ENCODE measurements at places on chromosomes 13 and 19.

- peak; percentile 7 for DNase-seq
These were observed 9.4 kb upstream of the CEACAM16 start for GRCh38 chr19:44689290-44690130.

DNA sequence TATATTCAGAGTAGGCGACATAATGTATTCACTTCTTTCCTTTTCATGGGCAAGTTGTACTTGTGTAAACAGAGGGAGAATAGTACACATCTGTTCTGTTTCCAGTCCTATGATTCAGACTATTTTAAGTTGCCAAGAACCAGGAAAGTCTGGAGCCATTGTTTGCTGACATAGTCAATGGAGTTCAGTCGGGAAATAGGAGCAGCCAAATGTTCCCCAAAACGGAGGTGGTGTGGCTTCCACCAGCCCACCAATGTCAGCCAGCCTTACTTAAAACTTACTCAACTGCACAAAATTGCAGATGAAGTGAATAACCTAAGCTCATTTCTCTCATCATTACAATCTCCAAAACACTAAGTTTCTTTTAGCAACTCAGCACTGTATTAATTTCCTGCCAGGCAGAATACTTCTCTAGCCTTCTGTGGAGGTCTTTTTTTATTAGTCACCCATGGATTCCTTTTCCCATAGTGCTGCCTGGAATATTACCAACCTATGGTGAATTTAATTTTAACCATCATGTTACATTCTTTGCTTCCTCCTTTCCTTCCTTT is 22.3 kb upstream of the CSNK1A1L start:
- DNase-seq: no peak

DNA sequence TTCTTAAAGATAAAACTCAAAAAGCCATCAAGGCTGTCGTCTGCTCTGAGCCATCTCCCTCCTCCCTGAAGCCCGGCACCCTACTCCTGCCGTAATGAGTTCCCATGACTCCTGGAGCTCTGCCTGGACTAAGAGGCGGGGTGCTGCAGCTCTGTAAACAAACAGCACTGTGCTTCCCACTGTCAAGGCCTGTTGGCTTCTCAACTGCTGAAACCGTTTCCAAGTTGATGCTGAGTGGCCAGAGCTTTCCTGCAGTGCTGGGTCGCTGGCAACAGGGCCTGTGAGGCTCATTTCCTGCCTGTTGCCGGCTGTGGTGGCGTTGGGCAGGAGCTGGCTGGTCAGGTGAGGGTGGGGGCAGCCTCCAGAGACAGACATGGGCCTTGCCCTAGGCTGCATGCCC is 26.7 kb upstream of the ISYNA1 start:
- no peak for DNase-seq

DNA sequence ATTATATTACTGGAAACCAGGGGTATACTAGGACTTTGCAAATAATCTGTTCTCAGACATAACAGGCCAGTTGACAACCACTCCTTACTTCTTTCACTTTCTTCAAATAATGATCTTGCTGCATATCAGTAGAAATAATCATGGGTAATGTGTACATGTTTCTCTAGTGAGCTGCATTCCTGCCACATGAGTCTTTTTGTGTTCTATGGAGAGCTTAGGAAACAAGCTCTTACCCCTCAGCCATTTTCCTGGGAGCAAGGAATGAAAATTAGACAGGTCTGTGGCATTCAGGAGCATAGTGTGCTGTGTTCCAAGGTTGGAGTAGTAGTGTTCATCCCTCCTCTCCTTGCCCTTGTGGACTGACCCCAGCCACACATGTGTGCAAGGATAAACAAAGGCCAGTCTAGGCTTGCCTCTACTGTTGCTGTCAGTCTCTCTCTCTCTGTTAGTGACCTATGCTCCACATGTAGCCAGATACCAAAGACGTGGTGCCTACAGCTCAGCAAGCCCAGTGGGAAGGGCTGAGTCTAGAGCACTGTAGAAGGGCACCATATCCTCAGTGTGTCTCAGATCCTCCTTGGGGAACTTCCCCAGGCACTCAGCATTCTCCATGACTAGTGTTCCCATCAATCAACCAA is 11.5 kb upstream of the OXGR1 start:
- no peak for DNase-seq

DNA sequence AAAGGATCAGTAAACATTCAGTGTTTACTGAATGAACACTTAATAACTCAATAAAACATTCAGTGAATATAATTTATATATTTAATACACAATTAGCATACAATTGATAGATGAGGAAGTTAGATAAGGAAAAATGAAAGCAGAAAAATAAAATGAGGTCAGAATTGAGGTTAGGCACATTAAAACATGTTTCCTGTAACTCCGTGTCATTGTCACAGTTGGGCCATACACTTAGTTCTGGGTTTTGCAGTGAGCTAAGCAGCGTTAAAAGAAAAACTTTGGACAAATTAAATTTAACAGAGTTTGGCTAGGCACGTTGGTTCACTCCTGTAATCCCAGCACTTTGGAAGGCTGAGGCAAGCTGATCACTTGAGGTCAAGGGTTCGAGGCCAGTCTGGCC is 71.4 kb downstream of the MIPEP start:
- DNase-seq: no peak

- DNase-seq: no peak
These were observed 9.8 kb downstream of the SIGLEC10 start for GRCh38 chr19:51407511-51408131.

DNA sequence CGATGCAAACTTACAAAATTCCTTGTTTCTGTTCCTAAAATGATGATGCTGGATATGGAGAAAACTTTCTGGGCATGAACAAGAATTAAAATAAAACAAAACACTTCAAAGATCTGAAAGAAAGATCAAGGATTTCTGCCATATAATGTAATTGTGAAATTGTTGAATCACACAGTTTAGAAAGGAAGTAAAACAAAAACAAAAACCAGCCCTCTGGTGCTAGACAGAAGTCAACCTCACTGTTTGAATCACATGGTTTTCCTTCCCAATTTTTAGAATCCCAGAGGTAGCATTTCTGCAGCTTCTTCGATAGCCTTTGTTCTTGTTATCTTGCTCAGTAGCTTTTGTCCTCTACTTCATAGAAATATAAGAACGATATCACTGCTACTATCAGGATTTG is 118.2 kb upstream of the ARGLU1 start:
- no peak for DNase-seq

DNA sequence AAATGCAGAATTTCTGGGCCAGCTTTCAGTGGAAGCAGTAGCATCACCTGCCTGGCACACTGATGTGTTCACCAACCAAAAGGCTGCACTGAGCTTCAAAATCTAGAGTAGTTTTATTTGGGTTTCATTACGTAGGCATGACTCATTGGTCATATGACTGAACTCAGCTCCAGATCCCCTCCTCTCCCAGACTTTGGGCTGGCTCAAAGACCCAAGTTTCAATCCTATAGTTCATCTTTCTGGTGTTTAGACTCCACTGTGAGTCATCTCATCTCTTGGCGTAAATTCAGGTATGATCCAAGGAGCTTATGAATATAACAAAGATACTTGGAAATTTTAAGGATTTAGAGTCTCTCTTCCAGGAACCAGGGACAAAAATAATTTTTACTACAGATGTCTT is 17.7 kb downstream of the ZMYM5 start:
- no peak for DNase-seq

- DNase-seq: no peak
These were observed 3.5 kb downstream of the FSTL3 start for GRCh38 chr19:679418-680286.

DNA sequence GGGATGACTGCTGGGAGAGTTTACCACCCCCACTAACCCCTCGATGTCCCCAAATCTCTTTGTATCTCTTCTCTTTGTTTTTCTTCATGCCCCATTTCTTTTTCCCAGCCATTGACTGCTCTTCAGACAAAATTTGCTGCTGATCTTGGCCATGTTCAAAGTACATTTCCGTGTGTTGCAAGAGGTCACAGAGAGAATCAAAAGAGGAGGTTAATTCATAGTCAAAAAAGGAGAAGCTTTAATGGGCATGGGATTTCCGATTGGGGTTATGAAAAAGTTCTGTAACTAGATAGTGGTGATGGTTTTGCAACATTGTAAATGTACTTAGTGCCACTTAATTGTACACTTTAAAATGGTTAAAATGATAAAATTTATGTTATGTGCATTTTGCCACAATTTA is 121.1 kb downstream of the FLT1 start:
- DNase-seq: no peak

DNA sequence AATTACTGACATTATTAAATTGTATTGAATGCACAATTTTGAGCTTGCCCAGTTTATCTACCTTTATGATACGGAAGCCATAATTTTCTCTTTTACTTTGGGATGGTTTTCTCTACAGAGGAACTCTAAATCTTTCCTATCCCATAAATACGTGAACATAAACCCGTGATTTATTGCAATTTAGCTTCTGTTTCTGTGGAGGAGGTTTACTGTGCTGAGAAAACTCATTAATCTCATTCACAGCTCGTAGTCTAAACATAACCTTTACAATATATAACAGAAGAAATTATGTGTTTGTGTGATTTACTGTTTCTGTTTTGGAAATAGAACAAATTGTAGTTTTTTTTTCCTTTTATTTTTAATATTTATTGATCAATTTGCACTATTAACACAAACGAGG is 207.1 kb upstream of the PCDH9 start:
- DNase-seq: no peak

DNA sequence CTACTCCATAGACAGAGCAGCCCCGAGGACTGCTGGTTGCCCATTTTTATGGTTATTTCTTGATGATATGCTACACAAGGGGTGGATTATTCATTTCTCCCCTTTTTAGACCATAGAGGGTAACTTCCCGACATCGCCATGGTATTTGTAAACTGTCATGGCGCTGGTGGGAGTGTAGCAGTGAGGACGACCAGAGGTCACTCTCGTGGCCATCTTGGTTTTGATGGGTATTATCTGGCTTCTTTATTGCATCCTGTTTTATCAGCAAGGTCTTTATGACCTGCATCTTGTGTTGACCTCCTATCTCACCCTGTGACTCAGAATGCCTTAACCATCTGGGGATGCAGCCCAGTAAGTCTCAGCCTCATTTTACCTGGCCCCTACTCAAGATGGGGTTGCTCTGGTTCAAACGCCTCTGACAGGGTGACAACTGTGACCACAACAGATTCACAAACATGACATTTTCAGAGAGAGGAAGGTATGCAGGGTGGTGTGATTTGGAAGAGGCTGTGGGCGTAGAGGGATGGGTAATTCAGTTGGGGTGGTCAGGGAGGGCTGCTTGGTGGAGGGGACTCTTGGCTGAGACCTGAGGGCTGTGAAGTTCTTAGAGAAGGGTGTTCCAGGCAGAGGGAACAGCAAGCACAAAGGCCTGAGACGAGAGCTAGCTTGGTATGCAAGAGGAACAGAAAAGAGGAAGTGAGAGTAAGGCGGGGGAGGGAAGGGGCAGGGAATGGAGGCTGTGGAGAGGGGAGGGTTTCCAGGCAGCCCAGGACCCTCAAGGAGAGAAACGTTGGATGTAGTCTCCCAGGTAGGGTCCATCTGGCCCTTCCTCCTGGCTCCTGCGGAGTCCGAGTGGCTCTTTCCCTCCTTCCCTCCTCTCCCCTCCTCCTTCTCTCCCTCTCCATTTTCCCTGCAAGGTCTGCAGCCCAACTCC is 23.5 kb downstream of the FAM187B start:
- no peak for DNase-seq

DNA sequence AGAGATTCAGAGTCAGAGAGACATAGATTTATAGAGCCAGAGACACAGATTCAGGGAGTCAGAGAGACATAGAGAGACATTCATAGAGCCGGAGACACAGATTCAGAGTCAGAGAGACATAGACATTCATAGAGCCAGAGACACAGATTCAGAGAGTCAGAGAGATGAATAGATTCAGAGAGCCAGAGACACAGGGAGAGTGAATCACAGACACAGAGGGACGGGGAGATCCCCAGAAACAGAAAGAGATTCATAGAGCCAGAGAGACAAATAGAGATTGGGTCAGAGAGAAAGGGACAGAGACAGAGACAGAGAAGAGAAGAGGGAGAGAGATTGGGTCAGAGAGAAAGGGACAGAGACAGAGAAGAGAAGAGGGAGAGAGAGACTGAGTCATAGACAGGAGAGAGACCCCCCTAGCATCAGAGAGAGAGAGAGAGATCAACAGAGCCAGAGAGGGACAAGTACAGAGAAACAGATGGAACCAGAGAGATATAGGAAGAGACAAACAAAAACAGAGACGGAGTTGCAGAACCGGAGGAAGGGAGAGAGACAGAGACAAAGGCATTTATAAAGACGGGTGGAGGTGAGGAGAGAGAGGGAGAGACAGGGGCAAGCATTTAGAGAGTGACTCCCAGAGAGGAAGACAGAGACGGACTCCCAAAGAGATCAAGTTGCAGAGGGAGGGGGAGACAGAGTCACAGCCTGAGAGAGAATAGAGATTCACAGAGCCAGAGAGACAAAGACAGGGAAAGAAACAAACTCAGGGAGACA is 1.1 kb upstream of the PRKCG start:
- no peak for DNase-seq

GRCh38 chr13:64413529-64413928 is 2816.6 kb downstream of the PCDH9 start:
- DNase-seq: no peak

DNA sequence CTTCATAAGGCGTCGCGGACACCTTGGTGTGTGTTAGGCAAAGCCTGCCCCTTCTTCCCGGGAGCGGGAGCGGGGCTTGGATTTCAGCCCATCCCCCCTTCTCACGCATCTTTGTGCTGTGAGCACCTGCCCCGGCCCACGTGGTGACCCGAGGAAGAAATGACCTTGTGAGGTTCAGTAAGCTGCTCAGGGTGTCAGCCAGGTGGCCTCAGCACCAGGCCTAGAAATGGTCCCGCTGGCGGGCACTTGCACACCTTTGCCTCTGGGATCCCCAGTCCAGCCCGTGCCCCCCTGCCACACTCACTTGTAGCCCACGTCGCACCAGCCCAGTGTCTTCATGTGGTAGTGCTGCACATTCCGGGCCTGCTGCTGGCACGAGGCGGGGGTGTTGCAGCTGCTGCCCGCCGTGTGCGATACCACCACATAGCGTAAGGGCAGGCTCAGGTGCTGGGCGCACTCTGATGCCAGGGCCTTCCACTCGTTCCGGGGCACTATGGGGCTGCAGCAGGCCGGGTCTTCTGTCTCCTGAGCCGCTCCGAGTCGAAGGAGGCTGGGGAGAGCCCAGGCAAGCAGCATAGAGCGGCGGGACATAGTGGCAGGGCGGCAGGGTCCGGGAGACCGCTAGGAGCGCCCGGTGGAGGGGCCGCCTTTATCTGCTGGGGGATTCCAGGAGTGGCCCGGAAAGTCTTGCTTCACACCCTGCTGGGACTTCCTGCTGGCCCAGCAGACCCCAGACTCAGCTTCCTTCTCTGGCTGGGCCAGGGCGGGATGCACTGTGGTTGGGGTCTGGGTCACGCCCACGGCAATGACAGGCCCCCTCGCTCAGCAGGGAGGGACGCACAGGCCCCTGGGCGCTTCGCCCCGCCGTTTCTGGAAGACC is at the start of gene PGLYRP1:
Gene PGLYRP1 (minus strand): TSS at position 623 of the 880 bp plus-strand sequence. CDS start 32 bp downstream, at position 591.
- no peak for DNase-seq

GRCh38 chr13:21777166-21777565 is 106.3 kb downstream of the FGF9 start:
- no peak for DNase-seq
